ENCODE measurements at places on chromosomes 13 and 19. TPM values are rescaled to one million over a fixed set of nuclear protein-coding genes. Genes with fewer than 3 reads are reported as not detected.

DNA sequence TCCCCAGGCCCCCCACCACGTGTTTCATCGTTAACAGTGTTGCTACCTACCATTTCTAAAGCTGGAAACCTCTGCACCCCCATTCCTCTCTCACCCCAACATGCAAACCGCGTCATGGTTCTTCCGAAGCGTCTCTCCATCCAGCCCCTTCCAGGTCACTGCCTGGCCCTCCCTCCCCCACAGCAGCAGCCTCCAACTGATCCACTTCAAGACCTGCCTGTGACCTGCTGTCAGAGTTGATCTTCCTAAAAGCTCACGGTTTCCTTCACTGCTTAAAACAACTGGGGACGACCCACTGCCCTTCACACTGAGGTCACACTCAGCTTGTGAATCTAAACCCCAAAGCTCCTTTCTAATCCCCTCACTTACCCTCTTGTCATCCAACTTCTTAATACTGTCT lies 47.7 kb downstream of the STK24 start:
- DNase-seq, result no peak

DNA sequence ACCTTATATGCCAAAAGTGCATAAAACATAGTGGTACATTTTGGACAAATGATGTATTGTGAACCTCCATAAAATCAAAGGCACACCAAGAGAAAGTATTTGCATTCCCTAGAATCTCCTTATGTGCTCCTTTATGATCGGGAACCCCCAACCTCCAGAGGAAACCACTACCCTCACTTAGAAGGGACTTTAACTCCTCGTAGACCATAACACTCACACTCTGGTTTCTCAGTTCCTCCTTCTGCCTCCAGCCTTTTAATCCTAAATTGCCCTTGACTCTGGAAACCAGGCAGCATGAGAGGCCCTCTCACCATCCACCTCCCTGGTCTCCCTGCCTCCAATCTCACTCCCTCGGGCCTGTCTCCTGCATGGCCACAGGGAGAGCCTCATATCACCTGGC lies 9.8 kb upstream of the KCNN4 start:
- DNase-seq, result no peak

- DNase-seq, result no peak
Measured at GRCh38 chr13:66845393-66845792, 384.7 kb downstream of the PCDH9 start.

DNA sequence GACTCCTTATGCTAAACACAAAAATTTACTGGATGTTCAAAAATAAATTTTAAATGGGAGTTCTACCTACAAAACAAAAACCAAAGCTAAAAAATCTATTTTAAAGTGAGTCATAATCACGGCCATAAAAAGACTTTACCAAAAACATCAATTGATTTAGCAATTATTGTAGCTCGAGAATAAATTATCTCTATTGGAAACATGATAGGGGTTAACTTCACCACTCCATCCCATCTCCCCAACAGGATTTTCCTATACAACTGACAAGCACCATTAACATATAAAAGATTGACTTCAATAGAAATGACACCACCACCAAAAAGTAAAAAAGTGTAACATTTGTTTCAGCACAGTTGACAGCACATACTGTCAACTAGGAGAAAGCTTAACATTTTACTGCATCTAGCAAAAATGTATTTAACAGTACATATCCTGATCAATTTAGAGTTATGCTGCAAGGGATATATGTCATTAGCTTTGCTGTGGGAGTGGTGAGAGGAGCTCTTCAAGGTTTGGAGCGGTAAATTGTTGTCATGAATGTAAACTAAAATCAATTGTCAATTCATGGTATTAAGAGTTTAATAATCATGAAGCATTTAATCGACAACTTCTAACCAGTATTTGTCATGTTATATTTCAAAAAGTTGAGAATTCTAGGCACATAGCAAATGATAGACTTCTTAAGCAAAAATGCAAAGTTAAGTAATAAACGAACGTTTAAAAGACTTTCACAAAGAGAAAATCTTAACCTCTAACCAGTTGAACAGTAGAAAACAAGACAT lies 3.8 kb downstream of the UBL3 start:
- DNase-seq, result no peak

DNA sequence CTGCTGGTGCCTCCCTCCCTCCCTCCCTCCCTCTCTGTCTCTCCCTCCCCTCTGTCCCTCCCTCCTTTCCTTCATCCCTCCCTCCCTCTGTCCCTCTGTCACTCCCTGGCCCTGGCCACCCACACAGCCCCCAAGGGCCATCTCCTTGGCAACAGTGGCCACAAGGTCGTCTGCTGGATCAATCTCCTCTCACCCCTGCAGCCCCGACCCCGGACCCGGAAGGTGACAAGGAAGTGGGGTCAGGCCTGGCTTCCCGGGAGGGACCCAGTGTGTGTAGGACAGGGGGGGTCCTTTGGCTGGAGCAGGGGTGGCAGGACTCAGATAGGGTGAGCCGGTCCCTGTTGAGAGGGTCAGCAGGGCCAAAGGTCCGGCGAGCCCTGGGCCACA lies 21.9 kb upstream of the TCF3 start:
- no peak for DNase-seq

GRCh38 chr13:50916701-50917184 lies 7.2 kb downstream of the RNASEH2B start:
- DNase-seq, result peak; percentile 24

DNA sequence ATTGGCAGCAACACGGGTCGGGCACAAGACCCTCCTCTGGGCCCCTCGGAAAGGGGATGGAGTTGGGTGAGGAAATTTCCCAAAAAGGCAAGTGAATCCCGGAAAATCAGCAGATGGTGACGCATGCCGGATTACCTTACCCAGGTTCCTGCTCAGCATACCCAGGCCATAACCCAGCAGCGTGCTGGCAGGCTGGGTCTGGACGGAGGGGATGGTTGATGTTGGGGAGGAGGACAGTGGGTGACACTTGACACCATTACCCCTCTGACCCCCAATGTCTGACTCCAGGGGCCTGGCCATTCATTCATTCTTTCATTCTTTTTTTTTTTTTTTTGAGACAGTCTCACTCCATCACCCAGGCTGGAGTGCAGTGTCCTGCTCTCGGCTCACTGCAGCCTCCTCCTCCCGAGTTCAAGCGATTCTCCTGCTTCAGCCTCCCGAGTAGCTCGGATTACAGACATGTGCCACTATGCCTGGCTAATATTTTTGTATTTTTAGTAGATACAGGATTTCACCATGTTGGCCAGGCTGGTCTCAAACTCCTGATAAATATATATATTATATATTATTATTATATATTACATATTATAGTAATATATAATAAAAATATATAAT lies 799 bp downstream of the PVR start:
- DNase-seq, result peak; percentile 40

DNA sequence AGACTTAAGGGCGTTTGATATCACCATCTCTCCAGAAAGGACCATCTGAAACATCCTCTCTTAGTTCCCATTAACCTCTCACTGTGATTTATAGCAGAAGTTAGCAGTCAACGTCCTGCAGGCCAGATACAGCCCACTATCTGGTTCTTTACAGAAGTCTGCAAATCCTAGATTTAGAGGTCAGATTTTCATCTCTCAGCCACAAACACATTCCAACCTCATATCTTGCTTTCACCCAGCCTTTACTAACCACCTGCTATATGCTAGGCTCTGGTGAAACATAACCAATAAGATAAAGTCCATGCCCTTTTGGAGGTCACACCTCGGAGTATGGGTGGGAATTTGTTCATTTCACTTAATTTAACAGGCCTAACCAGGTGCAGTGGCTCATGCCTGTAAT lies 76.8 kb upstream of the CACNA1A start:
- DNase-seq, result no peak

- no peak for DNase-seq
Measured at GRCh38 chr13:89806594-89806993, 1540.9 kb upstream of the MIR17HG start.

DNA sequence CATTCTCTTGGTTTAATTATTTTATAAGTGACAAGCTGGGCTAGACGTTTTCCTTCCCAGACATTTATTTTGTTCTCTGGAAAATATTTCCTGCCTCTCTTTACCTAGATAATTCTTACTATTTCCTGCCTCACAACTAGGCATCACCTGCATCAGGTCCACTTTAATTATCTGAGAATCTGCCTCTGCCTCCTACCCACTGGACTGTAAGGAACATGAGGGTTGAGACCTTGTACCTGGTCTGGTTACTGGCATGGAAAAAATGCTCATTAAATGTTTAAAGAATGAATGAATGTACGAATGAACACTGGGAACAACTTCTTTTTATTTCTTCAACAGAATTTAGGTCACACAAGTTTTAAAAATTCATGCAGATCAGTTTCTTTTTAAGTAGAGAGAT lies 13.4 kb upstream of the METTL21C start:
- no peak for DNase-seq

GRCh38 chr13:96963786-96964475 lies 30.3 kb downstream of the OXGR1 start:
- DNase-seq, result no peak

- DNase-seq, result no peak
Measured at GRCh38 chr13:104759069-104759468, 1692.9 kb upstream of the SLC10A2 start.

- no peak for DNase-seq
Measured at GRCh38 chr19:27392027-27392632, 1820.8 kb downstream of the UQCRFS1 start.

- DNase-seq, result no peak
Measured at GRCh38 chr19:8466018-8466417, 21.2 kb downstream of the HNRNPM start.

GRCh38 chr13:89361909-89362308 lies 1690.7 kb downstream of the SLITRK5 start:
- peak; percentile 9 for DNase-seq

DNA sequence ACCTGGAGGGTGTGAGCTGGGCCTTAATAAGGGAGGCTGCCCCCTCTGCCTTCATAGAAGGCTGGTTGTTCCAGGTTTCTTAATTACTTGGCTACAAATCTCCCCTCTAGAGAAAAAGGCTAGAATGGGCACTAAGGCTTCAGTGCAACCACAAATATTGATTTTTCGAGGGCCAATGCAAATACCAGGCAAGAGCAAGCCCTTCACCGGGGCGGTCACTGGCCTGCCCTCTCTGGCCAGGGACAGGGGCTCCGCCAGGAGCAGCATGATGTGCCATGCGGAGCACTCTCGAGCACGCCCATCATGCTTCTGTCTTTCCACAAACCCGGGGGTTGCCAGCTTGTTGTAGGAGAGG lies 127.8 kb upstream of the SPACA7 start:
- DNase-seq, result no peak

- DNase-seq, result peak; percentile 21
Measured at GRCh38 chr19:41928221-41928683, at the start of gene ERFL. Gene ERFL (minus strand): TSS chr19:41928449. CDS start chr19:41912919, 15,530 bp downstream.

DNA sequence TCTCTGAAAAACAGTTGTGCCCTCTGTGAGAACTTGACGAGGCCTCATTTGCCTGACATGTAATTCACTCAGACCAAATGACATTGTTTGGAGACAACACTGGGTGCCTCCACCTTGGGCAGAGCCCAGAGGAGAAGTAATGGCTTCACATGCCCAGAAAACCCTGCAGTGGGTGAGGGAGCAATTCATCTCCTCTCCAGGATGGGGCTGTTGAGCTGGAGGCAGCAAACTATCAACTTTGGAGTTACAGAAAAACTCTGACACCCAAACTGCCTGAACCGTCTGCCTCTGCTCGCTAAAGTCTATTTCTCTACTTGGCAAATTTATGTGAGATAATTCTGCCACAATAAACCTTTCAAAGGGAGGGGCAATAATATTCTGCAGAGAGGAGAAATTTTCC lies 146.9 kb downstream of the DCLK1 start:
- no peak for DNase-seq

GRCh38 chr19:5607318-5608275 lies 15.0 kb downstream of the SAFB2 start:
- no peak for DNase-seq

DNA sequence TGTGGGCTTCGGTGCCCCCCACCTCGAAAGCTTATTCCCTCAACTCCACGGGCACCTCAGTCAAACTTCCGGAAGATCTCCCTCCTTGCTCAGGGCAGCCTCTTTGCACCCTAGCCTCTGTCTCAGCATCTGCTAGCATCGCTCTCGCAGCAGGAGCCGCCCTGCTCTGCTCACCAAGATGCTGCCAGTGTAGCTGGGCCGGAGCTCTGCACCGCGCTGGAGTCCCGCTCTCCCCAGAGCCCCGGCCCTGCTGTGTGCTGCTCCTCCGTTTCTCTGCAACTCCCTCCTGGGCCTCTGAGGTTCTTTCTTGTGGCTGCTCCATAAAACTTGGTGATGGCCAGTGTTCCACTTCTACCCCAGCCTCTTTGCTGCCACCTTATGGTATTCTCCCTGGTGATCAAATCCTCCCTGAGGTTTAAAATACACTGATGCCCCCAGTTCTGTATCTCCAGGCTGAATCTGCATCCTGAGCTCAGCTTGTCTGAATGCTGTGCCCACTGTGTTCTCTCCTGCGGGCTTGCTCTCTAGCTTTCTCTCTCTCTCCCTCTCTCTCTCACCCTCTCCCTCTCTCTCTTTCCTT lies 198.0 kb downstream of the UQCRFS1 start:
- no peak for DNase-seq

- DNase-seq, result no peak
Measured at GRCh38 chr13:87675851-87676250, 4.7 kb downstream of the SLITRK5 start.

DNA sequence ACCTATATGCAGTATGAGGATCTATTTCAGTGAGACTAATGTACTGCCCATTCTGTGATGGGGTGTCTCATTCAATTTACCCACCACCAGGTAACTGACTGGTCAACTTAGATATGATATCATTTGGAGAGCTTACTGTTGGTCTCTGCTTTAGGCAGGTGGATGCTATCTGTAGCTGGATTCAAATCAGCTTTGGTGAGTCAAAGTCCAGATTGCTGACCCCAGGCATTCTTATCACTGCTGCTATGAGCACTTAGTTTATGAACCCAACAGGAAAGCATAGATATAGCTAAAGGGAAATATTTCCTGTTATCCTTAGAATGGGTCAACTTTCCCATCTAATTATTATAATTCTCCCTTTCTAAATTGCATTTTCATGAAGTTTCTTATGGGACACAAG lies 1295.2 kb upstream of the SPRY2 start:
- no peak for DNase-seq

Gene ZNF154
- 0.13 TPM for total RNA-seq

Gene NOVA2
- total RNA-seq, result 5.1 TPM

Gene STK24
- 42.2 TPM for total RNA-seq

Gene RNF225
- not detected for total RNA-seq

Gene PSENEN
- 19.2 TPM for total RNA-seq

Gene RFC3
- 8.5 TPM for total RNA-seq

Gene NALCN
- 21.6 TPM for total RNA-seq

Gene GZMM
- total RNA-seq, result not detected

Gene GFY
- total RNA-seq, result not detected

Gene ZNF497
- 0.89 TPM for total RNA-seq

All from dermis microvascular lymphatic vessel endothelial cell (primary cell).